GM10248 (cell line): ENCODE measurements at places on chromosomes 3 and 15.
A peak's percentile ranks its signal among the peaks of the same experiment; 100 is the strongest.

DNA sequence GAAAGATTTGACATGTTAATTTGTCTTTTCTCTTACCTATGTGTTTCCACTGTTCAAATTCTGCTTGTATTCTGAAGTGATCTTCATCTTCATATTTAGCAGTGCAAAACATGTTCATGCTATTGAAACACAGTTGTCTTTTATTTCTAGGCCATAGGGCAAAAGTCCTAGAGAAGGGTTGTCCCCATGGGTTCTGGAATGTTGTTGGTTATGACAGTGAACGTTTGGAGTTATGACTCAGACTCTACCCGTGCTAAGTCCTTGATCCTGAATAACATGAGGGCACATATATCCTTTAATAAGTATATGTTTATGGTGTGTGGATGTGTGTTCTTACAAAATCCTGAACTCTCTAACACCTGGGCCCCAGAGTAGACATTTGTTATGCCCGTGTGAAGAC is 23.0 kb upstream of the ARPP21 start:
- no peak for DNase-seq

DNA sequence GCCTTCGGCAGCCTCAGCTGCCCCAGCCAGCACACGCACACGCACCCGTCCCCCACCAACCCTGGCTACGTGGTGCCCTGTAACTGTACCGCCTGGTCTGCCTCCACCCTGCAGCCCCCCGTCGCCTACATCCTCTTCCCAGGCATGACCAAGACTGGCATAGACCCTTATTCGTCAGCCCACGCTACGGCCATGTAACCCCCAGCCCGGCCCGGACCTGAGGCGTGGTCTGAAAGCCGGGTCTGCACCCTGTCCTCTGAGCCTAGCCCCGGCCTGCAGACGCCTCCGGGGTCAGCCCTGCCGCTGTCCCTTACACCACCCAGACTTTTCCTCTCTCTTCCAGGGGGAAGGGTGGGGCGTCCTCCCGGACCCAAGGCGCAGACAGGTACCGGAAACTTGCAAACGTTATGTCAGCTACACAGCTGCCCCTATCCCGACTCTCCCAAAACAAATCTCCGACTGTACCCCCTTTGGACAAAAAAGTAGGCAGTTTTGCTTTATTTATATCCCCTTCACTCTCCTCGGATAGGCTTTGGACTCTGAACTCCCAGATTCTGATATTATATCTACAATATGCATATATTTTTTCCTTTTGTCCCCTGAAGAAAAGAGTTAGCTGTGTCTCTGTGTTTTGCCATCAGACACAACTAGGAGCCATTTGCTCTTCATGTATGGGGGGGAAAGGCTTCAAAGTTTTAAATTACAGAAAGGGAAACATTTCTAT is 1.4 kb downstream of the SOX14 start:
- DNase-seq, result peak; percentile 8

DNA sequence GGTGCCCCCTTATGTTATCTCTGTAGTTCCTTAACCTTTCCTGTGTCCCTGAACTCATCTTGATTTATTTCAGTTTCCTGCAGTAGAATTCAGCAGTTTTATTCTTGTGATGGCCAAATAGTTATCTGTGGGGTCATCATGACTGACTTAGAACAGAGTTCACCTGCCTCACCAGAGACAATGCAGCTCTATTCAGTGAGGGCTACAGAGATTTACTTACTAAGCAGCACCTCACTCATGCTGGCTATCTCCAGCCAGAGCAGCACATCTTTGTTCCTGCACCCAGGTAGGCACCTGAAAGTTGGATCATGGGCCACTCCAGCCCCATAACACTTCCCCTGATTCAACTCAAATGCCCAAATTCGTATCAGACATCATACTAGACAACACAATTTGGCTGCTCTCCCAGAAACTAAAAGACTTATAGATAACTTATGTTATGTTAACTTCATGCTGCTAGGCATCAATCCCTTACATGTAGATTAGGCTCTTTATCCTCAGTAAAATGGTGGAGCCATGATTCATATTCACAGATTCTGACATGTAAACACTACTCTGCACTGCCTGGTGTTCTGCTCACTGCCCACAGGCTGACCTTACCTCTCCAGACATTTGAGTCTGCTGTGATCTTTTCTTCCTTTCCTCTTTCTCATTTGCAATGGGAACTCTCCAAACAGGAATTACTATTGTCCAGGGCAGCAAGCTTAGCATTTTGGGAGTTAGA is 9.3 kb upstream of the GOLGB1 start:
- no peak for DNase-seq

DNA sequence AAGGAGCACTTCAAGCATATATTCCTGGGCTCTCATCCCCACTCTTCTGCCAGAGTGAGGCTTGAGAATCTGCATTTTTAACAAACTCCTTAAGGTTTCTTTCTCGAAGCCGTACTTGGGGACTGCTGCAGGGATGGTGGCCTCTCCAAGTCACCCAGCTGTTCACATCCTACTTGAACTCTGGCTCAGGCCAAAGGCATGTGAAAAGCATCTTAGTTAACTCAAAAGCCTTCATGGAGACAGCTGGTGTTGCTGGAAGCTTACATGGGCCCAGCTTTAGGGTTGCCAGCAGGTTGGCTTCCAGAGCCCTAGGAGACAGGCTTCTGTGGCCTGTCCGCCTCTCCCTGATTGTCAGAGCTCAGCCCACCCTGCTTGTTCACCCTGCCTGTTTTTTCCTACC is 139.2 kb downstream of the THSD4 start:
- DNase-seq, result no peak

- DNase-seq, result no peak
Measured at GRCh38 chr3:172129850-172130716, 90.7 kb downstream of the FNDC3B start.

- no peak for DNase-seq
Measured at GRCh38 chr15:98683831-98684230, 35.5 kb downstream of the IGF1R start.

DNA sequence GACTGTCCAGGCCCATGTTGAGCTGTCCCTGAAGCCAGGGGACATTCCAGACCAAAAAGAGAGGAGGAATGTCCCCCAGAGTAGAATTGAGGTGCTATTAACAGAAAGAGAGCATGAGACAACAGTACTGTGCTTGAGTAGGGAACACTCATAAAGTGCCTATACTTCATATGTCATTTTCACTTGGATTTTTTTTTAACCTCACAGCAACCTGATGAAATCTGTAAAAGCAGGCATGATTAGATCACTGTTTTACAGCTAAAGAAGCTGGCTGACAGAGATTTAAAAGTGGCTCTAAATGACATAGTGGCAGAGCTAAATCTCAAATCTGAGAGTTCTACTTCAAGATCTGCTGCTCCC is 18.8 kb downstream of the PODXL2 start:
- DNase-seq, result no peak

DNA sequence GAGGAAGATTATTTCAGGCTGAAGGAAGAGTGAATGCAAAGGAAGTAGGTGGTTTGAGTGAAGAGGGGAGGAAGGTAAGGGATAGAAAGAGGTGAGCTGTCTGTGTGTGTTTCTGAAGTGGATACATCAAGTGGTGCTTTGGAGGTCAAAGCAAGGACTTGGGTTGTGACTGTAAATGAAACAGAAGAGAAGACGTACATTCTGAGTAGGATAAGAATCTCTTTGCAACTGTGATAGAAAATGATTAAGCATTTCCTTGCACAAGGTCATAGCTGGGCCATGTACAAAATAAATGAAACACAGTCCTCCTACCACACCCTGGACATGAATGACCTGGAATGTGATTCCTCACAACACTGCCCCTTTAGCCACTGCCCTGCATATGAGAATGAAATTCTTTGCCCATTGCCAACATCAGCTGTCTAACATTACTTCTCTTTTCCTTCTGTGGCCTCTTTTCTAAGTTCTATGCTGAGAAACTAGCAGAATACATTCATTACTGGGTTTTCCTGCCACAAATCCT is 28.3 kb upstream of the MINDY4B start:
- DNase-seq, result no peak

- no peak for DNase-seq
Measured at GRCh38 chr15:30824518-30825195, 79.1 kb upstream of the FAN1 start.

GRCh38 chr3:37824954-37825328 is 36.7 kb upstream of the CTDSPL start:
- no peak for DNase-seq

DNA sequence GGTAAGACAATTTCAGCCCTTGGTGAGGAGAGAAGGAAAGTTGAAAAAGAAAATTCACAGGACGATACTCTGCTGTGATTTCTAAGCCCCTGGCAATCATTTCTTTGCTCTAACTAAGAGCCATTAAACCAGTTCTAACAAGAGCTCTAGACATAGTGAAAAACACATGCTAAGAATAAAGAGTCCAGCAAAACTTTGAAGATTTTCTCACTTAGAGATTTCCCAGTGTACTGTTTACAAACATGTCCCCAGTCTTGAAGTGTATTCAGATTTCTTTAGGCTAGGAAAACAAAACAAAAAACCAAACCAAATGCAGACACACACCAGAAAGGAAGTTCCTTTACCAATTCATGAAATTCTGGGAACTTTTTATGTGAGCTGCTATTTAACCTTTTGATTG is 325.8 kb downstream of the PTPRG start:
- no peak for DNase-seq

DNA sequence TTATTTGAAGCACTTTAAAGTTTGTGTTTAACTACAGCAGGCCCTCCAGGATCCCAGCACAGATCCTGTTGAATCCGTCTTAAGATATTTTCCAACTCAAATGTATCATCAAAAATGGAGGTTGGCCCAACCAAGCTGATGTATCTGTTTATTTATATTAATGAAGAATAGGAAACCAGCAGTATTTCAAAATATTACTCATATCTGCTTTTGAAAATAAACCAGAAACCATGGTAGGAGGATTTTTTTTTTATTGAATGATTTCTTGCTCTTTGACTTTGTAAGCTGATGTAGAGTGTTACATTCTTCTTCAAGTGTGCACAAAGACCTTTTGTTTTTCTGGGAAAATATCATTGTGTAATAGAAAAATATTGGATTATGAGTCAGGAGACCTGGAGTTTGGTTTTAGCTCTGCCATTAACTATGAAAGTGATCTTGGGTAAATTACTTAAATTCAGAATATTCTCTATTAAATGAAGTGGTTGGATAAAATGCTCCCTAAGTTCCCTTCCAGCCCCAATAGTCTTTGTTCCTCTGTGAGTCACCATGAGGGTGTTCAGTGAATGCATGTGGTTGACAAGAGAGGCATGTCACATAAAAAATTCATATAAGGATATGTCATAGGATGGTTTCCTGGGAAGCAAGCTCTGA is 221.3 kb upstream of the GAP43 start:
- no peak for DNase-seq

DNA sequence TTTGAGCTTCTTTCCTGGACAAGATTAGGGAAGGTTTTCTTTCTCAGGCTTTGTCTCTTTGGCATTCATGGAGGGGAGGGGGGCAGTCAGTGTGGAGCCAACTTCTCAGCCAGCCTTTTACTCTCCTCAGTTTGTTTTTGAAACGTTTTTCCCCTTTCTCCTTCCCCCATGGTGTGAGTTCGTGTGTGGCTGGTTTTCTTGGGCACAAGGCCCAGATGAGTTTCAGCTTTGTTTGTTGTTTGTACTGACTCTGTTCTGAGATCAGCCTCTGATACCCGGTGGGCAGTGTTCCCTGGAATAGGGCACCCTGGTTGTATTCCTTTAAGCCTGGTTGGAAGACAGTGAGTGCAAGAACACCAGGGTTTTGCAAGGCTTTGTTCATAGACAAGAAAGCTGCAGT is 168.2 kb upstream of the RARB start:
- DNase-seq, result no peak

DNA sequence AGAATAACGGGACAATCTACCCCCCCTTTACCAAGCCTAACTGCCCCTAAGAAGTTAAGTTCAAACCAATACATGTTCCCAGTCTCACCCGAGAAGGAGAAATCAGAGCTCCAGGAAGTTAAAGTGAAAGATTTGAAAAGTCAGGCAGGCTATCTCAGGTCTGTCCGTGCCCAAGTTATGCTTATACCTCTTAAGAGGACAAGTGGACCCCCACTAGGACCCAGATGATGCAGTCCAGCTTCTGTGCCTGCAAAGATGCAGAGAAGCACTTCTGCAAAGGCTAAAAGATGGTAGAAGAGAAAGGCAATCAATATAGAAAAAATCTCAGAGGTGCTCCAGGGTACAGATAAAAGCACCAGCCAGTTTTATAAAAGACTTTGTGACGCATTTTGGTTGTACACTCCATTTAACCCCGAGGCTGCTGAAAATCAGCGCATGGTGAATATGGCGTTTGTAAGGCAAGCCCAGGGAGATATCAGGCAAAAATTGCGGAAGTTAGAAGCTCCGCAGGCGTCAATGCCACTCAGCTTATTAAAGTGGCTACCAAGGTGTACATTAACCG is 9.8 kb upstream of the SLC9C1 start:
- DNase-seq, result no peak

DNA sequence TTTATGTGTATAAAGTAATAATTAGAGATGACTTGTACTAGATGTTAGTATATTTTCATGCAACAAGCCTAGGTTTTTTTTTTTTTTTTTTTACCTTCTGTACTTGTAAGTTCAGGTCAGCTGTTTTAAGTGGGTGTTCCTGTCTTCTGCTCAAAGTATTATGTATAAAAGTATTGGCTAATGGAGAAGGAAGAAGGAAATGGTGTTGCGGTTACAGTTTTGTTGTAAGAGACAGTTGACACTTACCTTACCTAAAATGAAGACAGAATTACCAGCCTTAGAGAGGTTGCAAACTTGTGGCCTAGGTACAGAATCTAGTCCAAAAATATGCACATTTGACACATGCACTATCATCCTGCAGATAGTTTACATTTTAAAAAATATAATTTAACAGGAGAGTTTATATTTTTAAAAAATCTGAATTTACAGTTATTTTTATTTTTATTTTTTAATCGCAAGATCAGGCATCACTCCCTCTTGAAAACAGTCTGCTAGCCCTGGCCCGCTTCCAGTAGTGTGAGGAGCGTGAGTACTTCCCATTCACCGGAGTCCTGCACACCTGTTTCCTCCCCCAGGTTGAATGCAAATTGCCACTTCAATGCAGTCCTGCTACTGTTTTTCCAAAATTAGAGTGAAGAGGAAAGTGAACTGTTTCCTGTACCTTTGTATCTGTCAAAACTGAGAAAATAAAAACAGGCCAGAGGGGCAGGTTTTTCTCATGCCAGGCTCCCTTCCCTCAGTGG is 224.3 kb upstream of the SOX2 start:
- DNase-seq, result no peak
